ENCODE measurements at places on chromosomes 16 and 17.
A peak's percentile ranks its signal among the peaks of the same experiment; 100 is the strongest.

GRCh38 chr17:46025060-46025459, 26.0 kb downstream of the STH start:
- DNase-seq: no peak

DNA sequence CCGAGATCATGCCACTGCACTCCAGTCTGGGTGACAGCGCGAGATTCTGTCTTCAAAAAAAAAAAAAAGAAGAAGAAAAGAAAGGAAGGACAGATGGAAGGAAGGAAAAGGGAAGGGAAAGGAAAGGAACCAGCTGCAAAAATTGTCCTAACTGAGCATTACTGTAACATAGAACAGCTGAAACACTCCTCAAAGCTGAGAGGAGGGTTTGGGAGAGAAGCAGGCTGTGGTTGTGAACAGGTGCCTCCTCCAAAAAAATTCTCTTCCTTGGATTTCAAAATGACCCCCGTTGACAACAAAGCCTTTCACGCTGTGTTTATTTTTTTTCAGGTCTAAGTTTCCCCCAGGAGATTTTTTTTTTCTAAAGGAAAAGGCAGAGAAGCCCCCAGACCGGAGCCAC, 541.4 kb downstream of the WWOX start:
- DNase-seq: no peak

DNA sequence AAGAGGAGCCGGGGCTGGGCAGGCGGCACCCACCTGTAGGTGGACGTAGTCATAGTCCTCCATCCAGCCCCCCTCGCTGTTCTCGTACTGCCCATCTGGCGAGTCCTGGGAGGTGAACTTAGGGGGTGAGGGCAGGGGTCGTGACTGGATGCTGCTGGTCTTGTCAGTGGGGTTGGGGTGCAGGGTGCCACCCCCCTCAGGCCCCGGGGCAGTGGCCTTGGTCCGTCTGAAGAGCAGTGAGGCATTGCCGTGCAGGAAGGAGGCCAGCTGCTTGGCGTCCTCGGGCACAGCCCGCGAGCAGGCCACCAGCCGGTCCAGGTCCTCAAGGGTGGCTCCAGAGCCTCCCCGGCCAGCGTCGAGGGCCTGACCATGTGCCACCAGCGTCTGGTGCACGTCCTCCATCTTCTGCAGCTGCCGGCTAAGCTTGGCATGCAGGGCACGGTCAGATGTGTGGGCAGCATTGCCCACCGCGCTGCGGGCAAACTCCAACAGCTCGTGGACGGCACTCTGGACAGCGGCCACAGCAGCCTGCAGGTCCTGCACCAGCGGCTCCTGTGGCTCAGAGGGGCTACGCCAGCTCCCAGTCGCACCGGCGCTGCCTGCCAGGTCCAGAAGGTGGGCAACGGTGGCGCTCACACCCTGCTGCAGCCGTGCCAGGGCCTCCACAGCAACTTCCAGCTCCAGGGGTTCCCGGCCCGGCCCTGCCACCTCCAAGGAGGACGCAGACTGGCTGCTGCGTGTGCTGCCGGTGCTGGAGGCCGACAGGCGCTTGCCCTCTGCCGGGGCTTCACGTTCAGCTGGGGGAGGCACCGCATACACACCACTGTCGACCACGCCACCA, 16.3 kb downstream of the CTRB1 start:
- no peak for DNase-seq

GRCh38 chr17:2689411-2690164, 22.0 kb downstream of the CLUH start:
- no peak for DNase-seq

DNA sequence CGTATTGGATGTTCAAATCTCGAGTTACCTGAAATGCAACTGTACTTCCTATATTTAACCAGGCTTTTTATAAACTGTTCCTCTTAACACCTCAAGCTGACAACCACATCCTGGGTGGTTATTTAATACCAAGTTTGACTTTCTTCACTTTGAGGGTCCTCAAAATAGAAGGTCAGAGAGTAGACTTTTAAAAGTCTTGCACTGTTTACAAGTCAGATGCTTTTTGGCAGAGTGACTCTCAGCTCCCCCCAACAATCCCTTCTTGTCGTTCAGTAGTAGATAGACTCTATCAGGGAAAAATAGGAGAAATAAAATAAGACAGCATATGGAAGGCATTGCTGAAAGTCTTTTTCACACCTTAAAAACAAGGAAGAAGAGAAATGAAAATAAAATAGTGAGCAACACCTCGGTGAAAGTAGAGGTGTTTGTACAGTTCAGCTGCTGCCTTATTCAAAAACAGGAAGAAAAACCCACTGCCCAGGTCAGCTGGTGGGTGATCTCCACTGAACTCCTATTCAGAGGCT, 650.4 kb downstream of the WWOX start:
- DNase-seq: no peak

GRCh38 chr17:81641825-81642489, 5.0 kb downstream of the TSPAN10 start:
- DNase-seq: no peak

- DNase-seq: no peak
Measured at GRCh38 chr16:67710607-67711006, 8.5 kb downstream of the GFOD2 start.

DNA sequence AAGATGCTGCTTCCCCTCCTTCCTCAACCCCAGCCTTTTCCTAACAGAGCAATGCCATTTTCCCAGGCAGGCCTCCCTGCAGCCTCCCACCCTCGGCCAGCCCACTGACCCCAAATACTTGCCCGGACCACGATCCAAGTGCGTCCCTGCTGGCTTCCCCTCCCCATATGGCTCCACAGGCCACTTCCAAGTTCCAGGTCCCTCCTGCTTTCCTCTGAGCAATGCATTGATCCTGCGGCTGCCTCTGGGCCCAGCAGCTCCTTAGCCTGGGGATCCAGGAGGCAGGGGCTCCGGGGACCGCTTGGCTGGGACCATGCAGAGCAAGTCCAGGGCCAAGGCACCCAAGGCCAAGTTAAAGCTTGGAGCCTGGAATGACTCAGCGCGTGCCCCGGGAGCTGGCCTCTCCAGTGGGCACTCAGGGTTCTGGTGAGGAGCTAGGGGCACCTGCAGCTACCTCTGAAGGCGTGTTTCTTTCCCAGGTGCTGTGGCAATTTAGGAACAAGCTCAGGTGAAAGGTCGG, 51.9 kb upstream of the ENPP7 start:
- DNase-seq: no peak

DNA sequence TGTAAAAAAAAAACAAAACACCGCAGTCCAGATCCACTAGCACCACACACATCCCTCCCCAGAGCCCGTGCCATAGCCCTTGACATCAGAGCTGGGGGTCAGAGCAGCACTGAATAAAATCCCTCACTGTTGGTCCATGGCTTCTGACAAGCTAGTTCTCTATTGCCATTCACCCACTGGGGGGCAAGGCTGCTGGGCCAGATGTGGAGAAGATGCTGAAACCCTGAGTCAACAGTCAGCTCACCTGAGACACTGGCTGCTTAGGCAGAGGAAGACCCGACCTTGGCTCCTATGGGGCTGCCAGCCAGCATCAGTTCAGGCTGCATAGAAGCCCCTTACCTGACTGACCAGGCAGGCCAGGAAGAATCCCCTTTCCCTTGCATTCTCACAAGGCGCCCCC, 228.2 kb downstream of the SOX9 start:
- no peak for DNase-seq

DNA sequence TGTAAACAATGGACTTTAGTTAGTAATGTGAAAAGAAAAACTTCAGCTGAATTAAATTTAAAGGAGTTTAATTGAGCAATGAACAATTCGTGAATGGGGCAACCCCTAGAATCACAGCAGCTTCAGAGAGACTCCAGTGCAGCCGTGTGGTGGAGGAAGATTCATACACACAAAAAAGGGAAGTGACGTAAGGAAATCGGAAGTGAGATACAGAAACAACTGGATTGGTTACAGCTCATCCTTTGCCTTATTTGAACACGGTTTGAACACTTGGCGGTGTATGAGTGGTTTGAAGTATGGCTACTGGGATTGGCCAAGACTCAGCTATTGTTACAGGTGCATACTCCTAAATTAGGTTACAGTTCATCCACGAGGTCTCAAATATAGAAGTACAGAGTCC, 460.4 kb upstream of the ASIC2 start:
- no peak for DNase-seq

DNA sequence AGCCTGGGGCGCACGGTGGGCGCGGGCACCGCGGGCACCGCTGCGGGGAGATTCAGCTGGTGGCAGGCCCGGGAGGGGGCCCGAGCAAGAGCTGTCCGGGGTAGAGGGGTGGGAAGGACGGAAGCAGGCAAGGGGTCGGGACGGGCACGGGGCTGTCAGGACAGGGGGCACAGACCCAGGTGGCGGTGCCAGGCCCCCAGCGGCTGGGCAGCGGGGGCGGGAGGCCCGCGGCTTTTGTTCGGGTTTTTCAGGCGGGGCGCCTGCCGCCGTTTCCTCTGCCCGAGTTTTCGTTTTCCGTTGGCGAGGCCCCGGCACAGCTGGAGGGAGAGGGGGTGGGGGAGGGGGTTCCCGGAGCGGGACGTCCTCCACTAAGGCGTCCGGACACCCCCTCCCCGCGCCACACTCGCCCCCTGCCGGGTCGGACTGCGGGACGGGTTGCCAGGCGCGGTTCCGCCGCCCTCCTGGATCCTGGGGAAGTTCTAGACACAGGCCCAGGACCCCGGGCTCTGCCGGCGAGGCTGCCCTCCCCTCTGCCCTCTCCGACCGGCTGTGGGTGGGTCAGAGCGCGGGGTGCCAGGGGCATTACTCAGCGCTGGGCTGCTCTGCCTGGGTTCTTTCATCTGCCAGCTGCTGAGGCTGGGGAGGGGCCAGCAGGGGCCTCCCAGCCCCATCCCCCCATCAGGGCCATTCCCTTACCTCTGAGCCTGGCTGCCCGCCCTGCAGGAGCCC, 543 bp downstream of the ARHGAP23 start:
- no peak for DNase-seq

DNA sequence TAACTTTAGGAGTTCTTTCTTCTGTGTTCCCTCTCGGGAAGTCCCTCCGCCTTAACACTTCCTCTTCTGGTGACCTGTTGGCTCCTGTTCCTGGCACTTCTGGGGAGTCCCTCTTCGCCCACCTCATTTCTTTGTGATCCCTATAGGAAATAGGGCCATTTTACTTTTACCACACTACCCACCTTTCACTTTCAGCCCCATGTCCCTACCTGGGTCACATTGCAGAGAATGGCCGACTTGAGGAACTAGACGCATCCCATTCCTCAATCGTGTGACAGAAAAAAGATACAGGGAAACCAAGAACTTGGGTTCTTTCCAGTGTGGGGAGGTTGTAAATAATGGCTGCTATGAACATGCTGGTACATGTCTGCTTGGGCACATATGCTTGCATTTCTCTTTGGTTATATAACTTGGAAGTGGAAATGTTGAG, 6.6 kb downstream of the IL21R start:
- no peak for DNase-seq

GRCh38 chr17:48841395-48841831, 10.6 kb downstream of the CALCOCO2 start:
- DNase-seq: no peak

DNA sequence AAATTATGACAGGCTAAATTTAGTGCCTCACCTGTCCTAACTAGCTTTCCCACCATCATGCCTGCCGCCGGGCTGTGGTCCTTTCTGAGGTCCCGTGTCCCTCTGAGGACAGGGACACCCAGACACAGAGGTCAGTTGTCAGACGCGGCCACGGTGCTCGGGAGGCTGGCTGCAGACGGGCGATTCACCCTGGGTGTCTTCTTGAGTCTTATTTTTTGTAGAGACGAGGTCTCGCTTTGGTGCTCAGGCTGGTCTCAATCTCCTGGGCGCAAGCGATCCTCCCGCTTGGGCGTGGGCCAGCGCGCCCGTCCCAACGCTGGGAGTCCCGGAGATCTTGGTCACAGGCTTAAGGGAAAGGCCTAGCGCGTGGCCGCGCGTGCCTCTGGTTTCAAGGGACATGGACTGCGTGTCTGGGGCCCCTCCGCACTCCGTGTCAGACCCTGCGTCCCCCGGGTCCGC, 797 bp upstream of the RAB11FIP3 start:
- no peak for DNase-seq

GRCh38 chr16:72092832-72093447, 480 bp downstream of the TXNL4B start:
- DNase-seq: no peak

DNA sequence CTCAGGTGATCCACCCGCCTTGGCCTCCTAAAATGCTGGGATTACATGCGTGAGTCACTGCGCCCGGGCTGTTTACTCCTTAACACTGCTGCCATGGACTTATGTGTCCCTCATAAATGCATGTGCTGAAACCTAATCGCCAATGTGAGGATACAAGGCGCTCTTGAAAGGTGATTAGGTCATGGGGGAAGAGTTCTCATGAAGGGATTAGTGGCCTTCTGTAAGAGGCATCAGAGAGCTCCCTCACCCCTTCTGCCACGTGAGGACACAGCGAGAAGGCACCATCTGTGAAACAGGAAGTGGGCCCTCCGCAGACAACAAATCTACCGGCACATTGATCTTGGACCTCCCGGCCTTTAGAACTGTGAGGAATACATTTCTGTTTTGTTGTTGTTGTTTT, 19.1 kb downstream of the ITPRIPL2 start:
- DNase-seq: no peak

DNA sequence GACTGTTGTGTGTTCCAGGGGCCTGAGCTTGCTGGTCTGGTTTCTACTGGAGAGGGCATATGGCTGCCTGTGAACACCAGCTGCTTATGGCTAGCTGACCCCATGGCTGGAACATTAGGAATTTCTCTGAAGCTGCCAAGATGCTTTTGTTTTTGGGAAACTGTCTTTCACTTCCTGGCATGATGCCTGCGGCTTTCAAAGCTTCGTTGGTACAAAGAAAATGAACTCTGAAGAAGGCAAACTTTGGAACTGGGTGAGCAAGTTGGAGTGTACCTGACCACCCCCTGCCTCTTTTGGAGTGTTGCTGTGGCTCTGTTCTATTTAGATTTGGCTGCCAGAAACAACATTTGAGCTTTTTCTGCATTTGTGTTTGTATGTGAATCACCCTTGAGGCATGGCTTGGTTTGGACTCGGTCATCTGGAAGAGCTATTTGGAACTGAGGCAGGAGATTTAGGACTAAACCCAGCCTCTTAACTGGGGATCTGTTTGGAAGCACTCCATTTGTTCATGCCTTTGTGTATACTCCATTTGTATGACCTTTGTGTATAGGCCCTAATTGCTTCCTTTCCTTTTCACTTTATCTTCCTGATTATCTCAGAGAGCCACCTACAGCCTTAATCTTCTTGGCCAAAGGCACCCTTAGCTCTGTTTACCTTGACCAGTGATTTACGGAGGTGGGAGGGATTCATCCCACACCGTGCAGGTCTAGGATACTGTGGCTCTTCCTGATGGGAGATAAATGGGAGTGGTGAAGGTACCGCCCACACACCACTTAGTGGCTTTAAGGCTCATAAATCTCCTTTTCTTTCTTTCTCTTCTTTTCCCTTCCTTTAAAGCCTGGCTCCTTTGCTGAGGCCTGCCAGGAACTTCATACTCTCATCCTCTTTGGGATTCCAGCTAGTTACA, 7.3 kb upstream of the CPHXL start:
- no peak for DNase-seq

GRCh38 chr17:17200831-17201230, 5.3 kb downstream of the PLD6 start:
- DNase-seq: no peak

- DNase-seq: peak; percentile 35
Measured at GRCh38 chr16:456891-457483, 31.5 kb downstream of the RAB11FIP3 start.
